CD4-positive, alpha-beta T cell treated with Interleukin-4 for 4 hours (primary cell): ENCODE measurements at places on chromosomes 12 and 14.

- DNase-seq: no peak
Observed at GRCh38 chr12:659090-659683, 4.1 kb downstream of the NINJ2 start.

GRCh38 chr12:99833397-99833796, 151.3 kb downstream of the ANKS1B start:
- no peak for DNase-seq

GRCh38 chr14:93946104-93946503, 19.0 kb downstream of the FAM181A start:
- DNase-seq: no peak

DNA sequence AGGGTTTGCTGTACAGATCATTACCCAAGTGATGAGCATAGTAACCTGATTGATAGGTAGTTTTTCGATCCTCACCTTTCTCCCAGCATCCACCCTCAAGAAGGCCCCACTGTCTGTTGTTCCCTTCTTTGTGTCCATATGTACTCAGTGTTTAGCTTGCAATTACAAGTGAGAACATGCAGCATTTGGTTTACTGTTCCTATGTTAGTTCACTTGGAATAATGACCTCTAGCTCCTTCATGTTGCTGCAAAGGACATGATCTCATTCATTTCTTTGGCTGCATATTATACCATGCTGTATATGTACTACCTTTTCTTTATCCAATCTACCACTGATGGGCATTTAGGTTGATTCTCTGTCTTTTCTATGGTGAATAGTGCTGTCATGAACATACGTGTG, 181.6 kb upstream of the FOXG1 start:
- no peak for DNase-seq

- DNase-seq: no peak
Observed at GRCh38 chr14:100135073-100135472, 24.4 kb downstream of the DEGS2 start.

- no peak for DNase-seq
Observed at GRCh38 chr12:31337952-31338351, 12.0 kb upstream of the SINHCAF start.

DNA sequence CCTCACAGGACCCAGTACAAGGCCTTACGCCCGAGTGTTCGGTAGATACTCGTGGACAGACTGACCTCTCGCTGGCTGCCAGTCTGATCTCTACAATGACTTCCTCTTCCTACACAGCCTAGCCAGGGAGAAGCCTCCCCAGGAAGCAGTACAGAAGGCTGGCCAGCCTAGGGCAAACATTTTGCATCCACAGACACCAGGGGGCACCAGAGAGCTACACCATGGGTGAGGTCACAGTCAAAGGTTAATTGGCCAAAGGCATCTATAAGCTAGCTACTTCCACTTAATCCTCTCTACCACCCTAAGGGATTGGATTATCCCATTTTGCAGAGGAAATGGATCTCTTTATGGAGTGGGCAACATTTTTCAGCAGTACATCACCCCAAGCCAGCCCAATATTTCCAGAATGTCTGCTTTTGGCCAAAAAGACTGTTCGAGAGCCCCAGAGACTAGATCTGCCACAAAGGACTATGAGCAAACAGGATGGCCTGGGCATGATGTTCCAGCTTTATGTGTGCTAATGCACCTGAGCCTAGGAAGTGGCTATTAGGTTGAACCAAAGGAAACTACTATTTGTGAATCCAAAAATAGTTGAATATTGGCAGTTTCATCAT, 14.6 kb upstream of the PNMA1 start:
- DNase-seq: peak; percentile 80

- DNase-seq: peak; percentile 27
Observed at GRCh38 chr14:64762044-64763034, 58.1 kb downstream of the PLEKHG3 start.

DNA sequence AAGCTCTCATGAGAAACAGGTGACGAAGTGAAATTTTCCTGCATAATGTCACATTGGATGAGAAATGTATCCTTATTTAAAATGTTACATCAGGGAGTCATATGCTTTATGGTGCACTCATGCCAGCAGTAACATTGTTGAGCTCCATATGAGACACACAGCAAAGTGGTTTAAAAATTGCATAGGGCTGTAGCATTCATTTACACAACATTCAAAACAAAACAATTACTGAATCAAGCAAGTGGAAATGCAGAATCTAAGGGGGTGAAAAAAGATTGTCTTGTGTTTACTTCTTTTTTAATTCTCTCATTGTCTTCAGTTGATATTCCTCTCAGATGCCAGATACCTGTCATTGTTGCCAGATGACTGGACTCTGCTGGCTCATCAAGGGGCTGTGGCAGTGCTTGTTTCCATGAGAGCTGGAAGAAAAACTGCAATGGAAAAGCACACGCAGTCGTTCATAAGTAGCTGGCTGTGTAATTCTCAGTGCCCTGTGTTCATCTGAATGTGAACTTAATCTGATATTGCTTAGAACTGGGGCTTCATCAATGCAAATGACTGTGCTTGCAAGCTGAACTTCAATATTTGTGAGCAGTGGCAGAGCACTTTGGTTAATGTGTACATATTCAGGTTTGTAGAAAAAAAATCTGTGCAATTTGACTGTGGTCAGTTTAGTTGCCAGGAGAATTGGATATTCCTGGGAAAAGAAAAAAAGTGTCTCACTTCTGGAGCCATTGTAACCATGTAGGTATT, 305.6 kb downstream of the RAD51B start:
- DNase-seq: no peak

DNA sequence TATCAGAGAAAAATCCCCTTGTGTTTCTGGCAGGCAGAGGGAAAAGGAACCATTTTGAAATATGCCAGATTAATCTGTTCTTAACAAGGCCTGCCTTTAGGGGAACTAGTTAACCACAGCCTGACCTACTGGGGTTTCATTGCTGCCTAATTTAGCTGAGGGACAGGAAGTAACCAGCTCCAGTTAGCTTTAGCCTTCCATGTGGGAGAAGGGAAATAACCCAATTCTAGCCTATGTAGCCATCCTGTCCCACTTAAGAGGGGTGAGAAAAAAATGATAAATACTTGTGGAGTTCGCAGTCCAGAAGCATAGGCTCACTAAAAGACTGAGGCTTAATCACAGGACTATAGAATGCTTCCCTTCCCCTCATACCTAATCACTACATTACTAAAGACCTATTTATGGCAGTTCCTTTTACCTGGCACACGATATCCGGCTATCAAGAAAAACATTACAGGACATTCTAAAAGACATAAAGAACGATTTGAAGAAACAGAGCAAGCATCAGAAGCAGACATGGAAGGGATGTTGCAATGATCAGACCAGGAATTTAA, 22.8 kb downstream of the COX8C start:
- DNase-seq: peak; percentile 5

- DNase-seq: no peak
Observed at GRCh38 chr12:10620078-10620779, 6.8 kb upstream of the MAGOHB start.

GRCh38 chr12:118325081-118325480, 47.6 kb downstream of the TAOK3 start:
- no peak for DNase-seq
